ENCODE measurements at places on chromosomes 7 and 10. TPM values are rescaled to one million over a fixed set of nuclear protein-coding genes. Genes with fewer than 3 reads are reported as not detected.

RABGEF1 gene
- total RNA-seq, result 18.1 TPM

- H3K4me1 ChIP-seq, result no peaks in the 10 kb centered on the region
- no peak overlapping the region for H3K27ac ChIP-seq
- H3K36me3 ChIP-seq, result no peaks in the 10 kb centered on the region
- no peak for DNase-seq
- H3K27me3 ChIP-seq, result no peaks in the 10 kb centered on the region
These were observed 49.7 kb upstream of the JAZF1 start for GRCh38 chr7:28230261-28230660.

DNA sequence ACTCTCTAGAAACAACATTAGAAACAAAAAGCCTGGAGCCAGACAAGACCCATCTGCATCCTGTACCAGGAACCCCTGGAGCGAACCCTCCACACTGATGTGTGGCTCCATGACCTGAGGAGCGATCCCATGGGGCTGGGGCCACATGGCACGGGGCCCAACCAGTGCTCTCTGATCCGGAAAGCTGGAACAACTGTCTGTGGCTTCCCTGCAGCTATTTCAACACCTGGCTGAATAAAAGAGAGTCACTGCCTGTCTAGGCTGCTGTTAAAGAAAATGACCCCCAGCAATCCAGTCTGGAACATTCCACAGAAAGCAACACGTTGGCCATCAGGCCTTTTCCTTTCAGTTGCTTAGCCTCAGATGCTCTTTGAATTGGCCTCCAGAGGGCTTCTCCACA is 20.9 kb downstream of the UROS start:
- no peaks in the 10 kb centered on the region for H3K27me3 ChIP-seq
- H3K4me3 ChIP-seq, result no peak overlapping the region
- no peaks in the 10 kb centered on the region for H3K4me1 ChIP-seq
- peaks cover 12% of the 10 kb centered on the region for H3K36me3 ChIP-seq
- DNase-seq, result no peak
- H3K27ac ChIP-seq, result no peak overlapping the region

GRCh38 chr10:28812384-28813372 is 135.4 kb downstream of the BAMBI start:
- H3K4me3 ChIP-seq, result no peak overlapping the region
- DNase-seq, result no peak

GRCh38 chr10:127972751-127973357 is 66.0 kb downstream of the PTPRE start:
- no peak for DNase-seq
- H3K36me3 ChIP-seq, result no peaks in the 10 kb centered on the region
- no peaks in the 10 kb centered on the region for H3K4me1 ChIP-seq
- no peaks in the 10 kb centered on the region for H3K27me3 ChIP-seq
- H3K4me3 ChIP-seq, result no peak overlapping the region

DNA sequence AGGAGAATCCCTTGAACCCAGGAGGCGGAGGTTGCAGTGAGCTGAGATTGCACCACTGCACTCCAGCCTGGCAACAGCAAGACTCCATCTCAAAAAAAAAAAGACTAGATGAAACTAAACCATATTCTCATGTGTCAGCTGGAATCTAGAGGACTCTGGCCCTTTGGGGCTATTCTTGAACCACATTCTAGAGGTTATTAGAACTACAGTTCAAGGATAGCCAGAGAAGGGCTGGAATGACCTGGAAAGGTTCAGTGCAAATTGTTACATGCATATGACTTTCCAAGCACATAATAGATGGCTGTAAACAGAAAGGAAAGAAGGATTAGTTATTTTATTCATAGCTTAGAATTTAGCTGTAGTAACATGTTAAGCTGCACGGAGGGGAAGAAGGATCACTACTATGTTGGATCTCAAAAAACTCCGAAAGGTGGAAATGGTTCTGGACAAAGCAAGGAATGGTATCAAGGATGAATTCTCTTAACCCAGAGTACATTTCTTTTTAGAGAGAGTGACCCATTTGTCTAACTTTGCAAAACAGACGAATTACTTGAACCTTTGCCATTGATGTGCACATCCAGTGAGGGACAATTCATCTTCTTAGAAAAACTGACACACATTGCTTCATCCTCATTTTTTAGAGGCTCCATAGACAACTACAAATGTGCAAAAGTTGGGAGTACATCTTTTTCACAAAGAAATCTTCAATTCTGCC is 124.0 kb upstream of the SAMD8 start:
- no peak for DNase-seq
- peak overlapping the region; percentile 6 for H3K27ac ChIP-seq
- H3K4me1 ChIP-seq, result peaks cover 25% of the 10 kb centered on the region
- peaks cover 4% of the 10 kb centered on the region for H3K36me3 ChIP-seq

GRCh38 chr10:131742500-131742951 is 158.3 kb upstream of the PPP2R2D start:
- no peaks in the 10 kb centered on the region for H3K36me3 ChIP-seq
- peak; percentile 48 for DNase-seq
- no peak overlapping the region for H3K27ac ChIP-seq
- no peaks in the 10 kb centered on the region for H3K4me1 ChIP-seq

DNA sequence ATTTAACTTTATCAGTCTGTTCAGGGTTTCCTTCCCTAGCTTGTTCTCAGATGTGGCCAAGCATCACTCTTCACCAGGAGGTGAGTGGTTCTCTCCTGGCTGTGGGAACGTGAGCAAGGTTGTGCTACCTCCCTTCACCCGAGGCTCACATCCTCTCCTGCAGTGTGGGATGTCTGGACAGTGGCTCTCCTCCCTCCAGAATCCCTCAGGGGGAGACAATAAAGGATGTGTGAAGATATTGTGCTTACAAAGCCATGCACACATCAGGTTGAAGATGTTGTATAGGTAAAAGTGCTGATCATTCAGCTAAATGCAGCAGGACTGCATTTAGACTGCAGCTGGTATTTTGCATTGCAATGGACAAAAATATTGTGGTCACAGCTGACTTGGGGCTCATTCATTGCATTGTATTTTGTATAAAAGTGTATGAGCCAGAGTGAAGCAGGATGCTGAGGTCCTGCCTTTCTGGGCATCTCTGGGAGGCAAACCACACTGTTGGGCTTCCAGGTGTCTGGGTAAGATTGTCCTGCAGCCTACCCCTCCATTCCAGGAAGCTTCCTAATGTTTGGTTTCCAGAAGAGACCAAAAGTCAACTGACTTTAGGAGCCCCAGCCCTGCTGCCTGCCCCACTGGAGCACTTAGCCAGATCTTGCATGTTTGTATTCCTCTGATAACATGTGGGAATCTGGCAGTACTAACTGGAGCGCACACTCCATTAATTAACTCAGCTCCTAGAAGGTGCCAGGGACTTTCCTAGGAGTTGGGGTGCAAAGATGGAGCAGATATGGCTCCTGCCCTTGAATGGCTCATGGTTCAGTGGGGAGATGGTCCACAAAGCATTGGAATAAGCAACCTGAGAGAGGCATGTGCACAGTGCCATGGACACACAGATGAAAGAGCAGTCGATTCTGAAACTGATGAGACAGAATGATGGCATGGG is 292.5 kb upstream of the ZNF32 start:
- H3K27me3 ChIP-seq, result no peaks in the 10 kb centered on the region
- H3K27ac ChIP-seq, result no peak overlapping the region
- H3K36me3 ChIP-seq, result no peaks in the 10 kb centered on the region
- H3K4me1 ChIP-seq, result no peaks in the 10 kb centered on the region
- H3K4me3 ChIP-seq, result no peak overlapping the region

DNA sequence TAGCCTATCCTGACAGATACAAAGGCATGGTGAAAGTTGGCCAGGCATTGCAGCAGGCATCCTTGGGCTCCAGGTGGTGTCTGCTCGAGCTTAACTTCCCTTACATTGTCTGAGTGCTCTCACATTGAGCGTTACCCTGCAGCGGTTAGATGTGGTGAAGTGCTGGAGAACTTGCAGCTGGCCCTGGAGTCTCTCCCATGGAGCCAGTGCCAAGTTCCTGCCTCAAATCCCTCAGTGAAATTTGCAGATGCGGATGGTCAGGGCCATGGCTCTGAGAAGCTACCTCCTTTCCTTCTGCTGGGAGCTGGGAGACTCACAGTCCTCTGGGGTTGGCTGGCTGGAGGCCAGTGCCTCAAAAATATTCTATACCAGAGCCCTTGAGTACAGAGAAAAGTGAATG is 3.3 kb upstream of the ZNF746 start:
- H3K4me3 ChIP-seq, result no peak overlapping the region
- peaks cover 4% of the 10 kb centered on the region for H3K4me1 ChIP-seq
- no peaks in the 10 kb centered on the region for H3K36me3 ChIP-seq
- H3K27me3 ChIP-seq, result no peaks in the 10 kb centered on the region
- H3K27ac ChIP-seq, result no peak overlapping the region

EIF5AL1 gene
- 0.18 TPM for total RNA-seq

- H3K4me1 ChIP-seq, result no peaks in the 10 kb centered on the region
- H3K36me3 ChIP-seq, result no peaks in the 10 kb centered on the region
- DNase-seq, result no peak
- H3K27ac ChIP-seq, result no peak overlapping the region
- no peaks in the 10 kb centered on the region for H3K27me3 ChIP-seq
These were observed 46.5 kb upstream of the C10orf71 start for GRCh38 chr10:49252313-49253034.

DNA sequence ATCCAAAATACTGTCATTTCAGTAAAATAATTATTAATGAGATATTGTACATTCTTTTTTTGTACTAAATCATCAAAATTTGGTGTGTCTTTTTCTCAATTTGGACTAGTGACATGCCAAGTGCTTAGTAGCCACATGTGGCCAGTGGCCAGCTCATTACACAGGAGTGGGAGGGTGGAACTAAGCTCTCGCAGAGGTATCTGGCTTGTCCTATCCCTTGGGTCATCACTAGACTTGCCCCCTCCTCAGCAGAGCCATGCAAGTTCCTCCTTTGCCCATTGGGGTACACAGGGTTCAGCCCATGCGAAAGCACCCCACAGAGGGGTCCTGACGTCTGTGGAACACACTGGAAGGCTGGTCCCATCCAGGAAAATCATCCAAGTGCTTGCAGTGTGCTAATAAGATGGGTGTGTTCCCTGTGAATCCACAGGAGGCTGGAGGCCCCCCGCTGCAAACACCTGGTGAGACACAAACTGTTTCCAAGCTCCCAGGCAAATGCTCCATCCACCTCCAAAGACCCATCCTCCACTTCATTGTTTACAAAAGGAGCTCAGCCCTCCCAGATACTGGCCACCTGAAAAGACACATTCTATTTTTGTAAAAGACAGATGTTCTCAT is 1.3 kb downstream of the ARHGAP22 start:
- H3K4me3 ChIP-seq, result peak overlapping the region; percentile 56
- H3K27ac ChIP-seq, result no peak overlapping the region
- H3K4me1 ChIP-seq, result no peaks in the 10 kb centered on the region
- H3K36me3 ChIP-seq, result no peaks in the 10 kb centered on the region
- H3K27me3 ChIP-seq, result no peaks in the 10 kb centered on the region

- DNase-seq, result peak; percentile 96
- peak within 1 kb of the TSS; percentile 85 for H3K4me3 ChIP-seq
- peak within 1 kb of the TSS; percentile 89 for H3K27ac ChIP-seq
- peaks cover 32% of the 10 kb centered on the region for H3K36me3 ChIP-seq
- H3K4me1 ChIP-seq, result peaks cover 7% of the 10 kb centered on the region
These were observed at the start of gene NSUN5 for GRCh38 chr7:73308665-73309214. Gene NSUN5, minus strand, starts transcription at chr7:73308826. Its CDS starts 36 bp downstream, at chr7:73308790.

ATE1 gene
- total RNA-seq, result 28.4 TPM

SPDYE8 gene
- not detected for total RNA-seq
